NCI-H1417 treated with DMSO at 0.1 percent for 48 hours (cell line): ENCODE measurements at places on chromosomes 1 and 21.

GRCh38 chr1:153550827-153551500 is 1.9 kb upstream of the S100A3 start:
- DNase-seq: no peak

- DNase-seq: no peak
These were observed 76.7 kb upstream of the ZNF326 start for GRCh38 chr1:89918127-89918793.

- DNase-seq: no peak
These were observed 53.2 kb downstream of the PTPRU start for GRCh38 chr1:29289493-29289892.

GRCh38 chr1:227934476-227935313 is 13.0 kb downstream of the WNT9A start:
- DNase-seq: no peak

DNA sequence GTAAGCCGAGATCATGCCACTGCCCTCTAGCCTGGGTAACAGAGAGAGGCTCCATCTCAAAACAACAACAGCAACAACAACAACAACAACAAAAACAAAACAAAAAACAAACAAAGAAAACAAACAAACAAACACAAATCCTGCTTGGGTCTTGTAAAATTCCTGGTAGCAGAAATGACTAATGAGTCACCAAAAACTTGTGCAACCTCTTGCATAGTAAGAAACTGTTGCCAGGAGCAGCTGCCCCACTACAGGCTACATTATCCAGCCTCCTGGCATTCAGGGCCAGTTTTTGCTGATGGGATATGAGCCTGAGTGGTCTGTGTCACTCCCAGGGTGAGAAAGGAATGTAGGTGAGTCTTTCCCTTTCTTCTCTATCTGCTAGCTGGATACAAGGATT is 245.4 kb downstream of the TNR start:
- DNase-seq: no peak

GRCh38 chr1:37250371-37250770 is 216.1 kb upstream of the GRIK3 start:
- DNase-seq: no peak

GRCh38 chr1:78547081-78547480 is 56.3 kb downstream of the PTGFR start:
- no peak for DNase-seq

GRCh38 chr1:162633081-162633762 is 958 bp downstream of the DDR2 start:
- DNase-seq: no peak

- no peak for DNase-seq
These were observed 21.6 kb upstream of the STUM start for GRCh38 chr1:226526801-226527595.

- DNase-seq: no peak
These were observed 268.6 kb downstream of the KAZN start for GRCh38 chr1:14866911-14867612.

DNA sequence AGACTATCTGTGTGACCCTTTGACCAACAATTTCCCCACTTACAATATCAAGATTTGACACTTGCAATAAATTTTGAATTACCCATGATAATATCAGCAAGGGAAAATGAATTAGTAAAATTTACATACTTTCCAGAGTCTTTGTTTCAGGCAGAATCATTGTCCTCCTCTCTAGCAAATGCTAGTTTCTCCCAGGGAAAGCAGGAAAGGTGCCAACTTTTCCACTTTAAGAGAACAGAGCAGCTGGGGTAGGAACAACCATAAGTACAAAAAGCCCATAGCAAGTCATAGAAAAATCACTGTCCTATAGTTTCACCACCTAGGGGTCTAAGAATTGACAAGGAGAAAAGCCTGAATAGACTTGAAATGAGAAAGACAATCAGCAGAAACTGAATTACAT is 67.1 kb upstream of the GUCA2B start:
- DNase-seq: no peak
